SHP77 treated with DMSO at 0.1 percent for 48 hours (cell line): ENCODE measurements at places on chromosomes 2 and 18.

GRCh38 chr18:57389271-57389670, 36.9 kb downstream of the ST8SIA3 start:
- no peak for DNase-seq

GRCh38 chr2:97868986-97869721, 126.6 kb downstream of the TMEM131 start:
- no peak for DNase-seq

DNA sequence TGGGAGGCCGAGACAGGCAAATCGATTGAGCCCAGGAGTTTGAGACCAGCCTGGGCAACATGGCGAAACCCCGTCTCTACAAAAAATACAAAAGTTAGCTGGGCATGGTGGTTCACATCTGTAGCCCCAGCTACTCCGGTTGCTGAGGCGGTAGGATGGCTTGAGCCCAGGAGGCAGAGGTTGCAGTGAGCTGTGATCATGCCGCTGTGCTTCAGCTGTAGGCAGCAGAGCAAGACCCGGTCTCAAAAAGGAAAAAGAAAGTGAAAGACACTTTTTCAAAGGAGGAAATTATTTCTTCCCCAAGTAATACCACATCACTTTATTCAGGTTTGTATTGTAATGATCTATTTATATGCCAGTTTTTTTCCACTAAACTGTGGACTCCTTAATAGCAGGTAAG, 35.7 kb upstream of the TAF4B start:
- no peak for DNase-seq

GRCh38 chr2:191358325-191359025, 113.3 kb downstream of the MYO1B start:
- no peak for DNase-seq

- DNase-seq = no peak
Measured at GRCh38 chr2:233689031-233689430, 3.7 kb upstream of the UGT1A6 start.

- DNase-seq = no peak
Measured at GRCh38 chr2:55524884-55525437, 5.4 kb downstream of the CFAP36 start.
